ENCODE measurements at places on chromosomes 6 and 20.

DNA sequence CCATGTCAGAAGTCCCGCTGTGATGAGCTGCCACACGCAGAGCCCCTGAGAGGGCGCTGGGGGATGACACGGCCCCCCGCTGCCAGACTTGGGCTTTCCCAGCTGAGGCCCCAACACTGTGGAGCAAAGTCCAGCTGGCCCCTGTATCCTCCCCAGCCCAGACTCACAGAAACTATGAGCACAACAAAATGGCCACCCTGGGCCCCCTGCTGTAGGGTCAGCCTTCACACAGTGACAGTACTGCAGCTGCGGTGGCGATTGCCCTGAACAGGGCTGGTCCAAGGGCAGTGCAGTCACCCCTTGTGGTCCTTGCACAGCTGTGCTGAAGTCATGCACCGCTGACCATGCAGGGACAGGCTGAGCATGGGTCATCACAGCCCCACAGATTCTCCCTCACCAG lies 78.2 kb upstream of the CST7 start:
- DNase-seq, result no peak

DNA sequence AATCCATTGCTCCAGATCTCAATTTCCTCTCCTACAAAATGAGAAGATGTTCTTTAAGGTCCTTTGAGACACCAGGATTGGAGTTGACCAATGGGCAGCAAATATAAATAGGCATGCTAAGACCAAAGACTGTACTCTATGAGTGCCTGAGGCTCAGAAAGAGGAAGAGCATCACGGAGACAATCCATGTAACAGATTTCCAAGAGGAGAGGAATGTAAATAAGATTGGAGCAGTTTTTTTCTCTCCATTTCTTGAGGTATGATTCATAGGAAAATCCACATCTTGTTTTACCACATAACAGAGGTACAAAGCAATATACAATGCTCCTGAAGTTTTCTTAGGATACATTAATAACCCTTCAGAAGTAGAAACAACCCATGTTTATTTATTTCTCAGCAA lies 109.8 kb downstream of the UBE3D start:
- no peak for DNase-seq

GRCh38 chr6:4905826-4906225 lies 98.0 kb downstream of the RPP40 start:
- DNase-seq, result no peak

DNA sequence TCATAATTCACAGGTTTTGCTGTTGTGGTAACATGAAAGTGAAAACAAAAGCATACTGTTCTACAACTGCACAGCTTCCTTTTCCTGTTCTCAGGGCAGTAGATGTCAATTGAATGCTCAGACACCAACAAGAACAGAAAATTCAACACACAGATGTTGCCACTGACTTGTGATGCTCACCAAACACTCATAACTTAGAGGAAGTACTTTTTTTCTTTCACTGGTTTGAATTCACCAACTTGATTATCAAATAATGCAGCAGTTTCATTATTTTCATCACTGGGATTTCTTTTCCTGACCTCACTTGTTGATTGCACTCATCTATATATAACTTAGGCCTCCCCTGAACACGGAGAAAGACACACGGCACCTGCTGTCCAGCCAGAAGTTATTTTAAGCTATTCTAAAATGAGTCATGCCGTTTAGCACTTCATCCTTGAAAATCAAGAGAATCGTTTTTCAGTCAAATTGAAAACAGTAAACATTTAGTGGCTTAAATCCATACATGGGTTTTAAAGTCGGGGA lies 949 bp downstream of the TXLNB start:
- no peak for DNase-seq

GRCh38 chr6:144588697-144589325 lies 303.7 kb downstream of the UTRN start:
- no peak for DNase-seq
